ENCODE measurements at places on chromosomes 11 and 22.

DNA sequence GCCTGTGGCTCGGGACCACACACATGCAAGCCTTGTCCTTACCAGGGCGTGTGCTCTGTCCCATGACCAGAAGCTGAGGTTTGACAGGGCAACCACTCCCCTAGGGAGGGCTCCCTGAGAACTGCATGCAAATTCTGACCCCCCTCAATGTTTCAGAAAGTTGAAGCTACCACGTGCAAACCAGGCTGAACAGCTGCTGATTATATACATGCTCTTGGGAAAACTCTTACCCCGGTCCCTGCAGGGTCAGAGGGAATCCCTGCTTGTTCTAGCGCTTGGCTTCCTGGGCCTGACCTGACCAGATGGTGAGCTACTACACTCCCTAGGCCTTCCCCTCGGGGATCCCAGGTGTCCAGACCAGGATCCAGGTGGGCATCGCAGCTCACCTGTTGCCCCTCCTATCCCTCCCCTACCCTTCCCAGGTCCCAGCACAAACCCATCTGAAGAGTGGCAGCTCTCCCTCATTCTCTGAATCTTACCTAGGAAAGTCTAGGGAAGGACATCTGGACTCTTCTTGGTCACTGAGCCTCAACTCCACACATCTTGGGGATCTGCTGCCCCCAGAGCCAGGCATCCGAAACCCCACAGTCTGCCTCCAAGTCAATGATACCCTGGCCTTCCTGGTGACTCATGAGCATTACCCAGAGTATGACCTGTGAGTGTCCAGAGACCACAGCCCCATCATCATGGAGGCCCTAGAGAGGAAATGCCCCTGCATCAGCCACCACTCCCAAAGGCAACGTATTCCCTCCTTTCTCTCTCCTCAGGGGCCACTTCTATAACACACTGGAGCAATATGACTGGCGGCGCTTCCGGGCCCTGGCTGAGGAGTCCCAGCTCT lies 61.5 kb downstream of the BTG4 start:
- no peak for DNase-seq

DNA sequence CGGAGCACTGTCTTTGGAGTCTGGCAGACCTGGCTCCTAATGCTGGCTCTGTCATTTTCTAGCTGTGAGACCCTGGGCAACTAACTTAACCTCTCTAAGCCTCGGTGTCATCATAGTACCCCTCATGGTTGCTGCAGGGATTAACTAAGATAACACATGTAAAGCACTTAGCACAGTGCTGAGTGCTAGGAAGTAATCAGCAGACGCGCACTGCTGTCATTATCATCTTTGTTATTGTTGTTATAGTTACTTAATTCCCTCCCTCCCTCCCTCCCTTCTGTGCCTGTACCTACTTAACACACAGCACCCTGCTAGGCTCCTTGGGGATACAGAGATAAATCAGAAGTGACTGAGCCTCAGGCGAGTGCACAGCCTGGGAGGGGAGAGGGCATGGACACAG lies 104.7 kb upstream of the PITPNB start:
- no peak for DNase-seq

DNA sequence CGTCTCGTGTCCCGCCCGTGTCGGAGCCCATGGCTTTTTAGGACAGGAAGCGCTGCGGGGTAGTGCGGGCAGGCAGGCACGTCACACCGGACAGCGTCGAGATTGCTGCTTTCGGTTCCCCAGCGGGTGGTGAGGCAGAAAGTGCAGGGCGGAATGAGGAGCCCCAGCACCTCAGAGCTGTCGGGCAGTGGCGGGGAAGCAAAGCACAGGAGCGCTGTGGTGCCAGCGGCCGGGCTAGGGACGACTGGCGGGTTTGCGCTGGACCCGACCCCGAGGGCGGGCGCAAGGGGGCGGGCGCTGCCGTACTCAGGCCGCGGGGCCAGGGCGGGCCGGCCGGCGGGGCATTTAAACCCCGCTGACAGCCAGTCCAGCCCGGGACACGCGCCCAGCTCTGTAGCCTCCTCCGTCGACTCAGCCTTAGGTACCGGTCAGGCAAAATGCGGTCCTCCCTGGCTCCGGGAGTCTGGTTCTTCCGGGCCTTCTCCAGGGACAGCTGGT lies at the start of gene SLC37A2:
Gene SLC37A2, plus strand, starts transcription at position 375 of the 498 bp plus-strand sequence. Its CDS starts 63 bp downstream, at position 438.
- DNase-seq = no peak

DNA sequence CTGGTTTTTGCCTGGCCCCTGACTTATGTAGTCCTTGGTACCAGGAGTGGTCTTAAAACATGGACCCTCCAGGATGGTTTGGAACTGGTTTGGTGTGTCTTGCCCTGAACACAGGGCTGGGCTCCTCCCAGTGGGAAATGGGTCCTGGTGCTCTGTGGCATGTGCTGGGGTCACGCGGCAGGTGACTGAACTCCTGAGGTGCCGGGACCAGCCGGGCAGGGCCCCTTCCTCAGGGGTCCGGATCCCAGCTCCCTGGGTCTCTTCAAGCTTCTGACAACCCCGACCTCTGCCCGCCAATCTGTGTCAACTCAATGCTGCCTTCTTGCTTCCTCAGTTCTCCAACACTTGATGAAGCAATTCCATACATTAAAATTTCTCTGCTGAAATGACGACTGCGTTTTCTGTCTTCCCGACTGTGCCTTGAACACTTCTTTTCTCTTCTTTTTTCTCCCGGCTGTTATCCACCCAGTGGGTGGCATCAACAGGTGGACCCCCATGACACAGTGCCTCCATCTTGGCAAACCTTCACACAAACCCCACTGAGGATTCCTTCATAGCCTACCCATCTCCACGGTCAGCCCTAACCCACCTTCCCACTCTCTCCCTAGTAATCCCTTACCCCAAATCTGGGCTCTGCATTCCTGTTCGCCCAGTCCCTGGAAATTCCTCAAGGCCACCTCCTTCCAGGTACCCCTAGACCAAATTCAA lies 4.4 kb downstream of the IFT27 start:
- no peak for DNase-seq

GRCh38 chr11:124970925-124971324 lies 16.9 kb downstream of the CCDC15 start:
- DNase-seq = no peak
